NCI-H2081 (cell line): ENCODE measurements at places on chromosomes 1 and 21.

DNA sequence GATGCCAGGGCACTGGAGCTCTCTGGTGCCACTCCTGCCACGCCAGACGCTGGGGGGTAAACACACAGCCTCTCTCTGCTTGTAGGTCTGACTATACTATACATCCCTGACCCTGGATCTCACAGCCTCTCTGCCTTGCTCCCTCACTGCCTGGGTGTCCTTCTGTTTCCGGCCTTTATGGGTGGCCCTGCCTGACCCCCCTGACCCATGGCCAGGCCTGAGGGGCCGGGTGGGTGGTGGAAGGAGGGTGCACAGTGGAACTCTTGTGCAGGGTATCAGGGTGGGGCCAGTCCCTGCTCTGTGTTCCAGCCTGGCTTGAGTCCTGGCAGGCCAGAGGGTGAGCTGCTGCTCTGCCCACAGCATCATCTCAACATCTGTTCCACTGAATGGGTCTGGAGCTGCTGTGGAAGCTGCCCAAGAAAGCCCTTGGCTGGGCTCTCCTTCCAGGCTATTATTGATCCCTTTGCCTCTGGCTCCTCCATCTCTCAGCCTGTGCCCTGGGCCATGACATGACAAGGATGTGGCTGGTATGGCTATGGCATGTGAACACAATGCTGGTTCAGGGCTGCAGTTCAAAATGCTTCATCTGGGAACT lies 17.2 kb upstream of the SYNC start:
- no peak for DNase-seq

DNA sequence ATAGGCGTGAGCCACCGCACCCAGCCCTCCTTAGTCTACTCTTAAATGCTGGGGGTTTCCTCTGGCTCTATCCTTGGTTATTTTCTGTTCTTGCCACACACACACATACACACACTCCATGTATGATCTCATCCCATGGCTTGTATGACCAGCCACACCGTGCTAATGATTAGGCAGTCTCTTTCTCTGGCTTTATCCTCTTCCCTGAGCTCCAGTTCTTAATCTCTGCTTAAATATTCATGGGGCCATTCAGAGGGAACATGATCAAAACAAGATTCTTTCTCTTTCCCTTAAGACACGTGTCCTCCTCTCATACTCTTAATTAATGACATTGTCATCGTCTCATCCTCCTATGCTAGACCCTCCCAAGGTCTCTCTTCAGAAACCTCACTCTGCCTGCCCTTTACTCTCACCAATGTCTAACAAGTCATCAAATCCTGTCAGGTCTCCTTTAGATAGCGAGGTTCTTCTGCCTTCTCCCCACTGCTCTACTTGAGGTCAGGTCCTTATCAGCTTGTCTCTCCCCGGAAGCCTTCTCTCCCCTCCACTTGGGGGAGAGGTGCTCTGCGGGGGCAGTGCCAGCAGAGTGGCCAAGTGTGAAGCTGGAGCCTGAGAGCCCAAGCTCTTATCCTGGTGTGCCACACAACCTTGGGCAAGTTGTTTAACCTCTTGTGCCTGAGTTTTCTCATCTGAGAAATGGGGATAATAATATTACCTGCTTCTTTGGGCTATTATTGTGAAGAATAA lies 83.0 kb upstream of the GNG12 start:
- DNase-seq, result no peak

GRCh38 chr1:1123581-1124507 lies 8.0 kb upstream of the C1orf159 start:
- DNase-seq, result no peak

DNA sequence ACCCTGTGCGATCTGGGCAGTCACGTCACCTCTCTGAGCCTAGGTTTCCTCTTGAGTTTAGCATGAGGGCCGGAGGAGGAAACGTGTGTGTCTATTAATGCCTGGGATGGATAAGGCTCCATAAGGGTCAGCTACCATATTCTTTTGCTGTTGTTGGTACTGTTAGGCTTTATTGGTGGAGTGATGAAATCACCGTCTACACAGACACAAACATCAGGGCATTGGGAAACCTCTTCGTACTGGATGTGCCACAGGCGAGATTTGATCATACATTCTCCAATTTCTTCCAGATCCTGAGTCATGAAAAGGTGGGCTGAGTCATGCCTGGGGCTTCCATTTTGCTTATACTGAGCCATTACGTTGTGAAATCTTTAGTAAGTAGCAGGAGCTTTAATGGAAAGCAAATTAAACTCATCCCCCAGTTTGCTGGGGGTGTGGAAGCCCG lies 24.9 kb upstream of the GRHL3 start:
- no peak for DNase-seq

DNA sequence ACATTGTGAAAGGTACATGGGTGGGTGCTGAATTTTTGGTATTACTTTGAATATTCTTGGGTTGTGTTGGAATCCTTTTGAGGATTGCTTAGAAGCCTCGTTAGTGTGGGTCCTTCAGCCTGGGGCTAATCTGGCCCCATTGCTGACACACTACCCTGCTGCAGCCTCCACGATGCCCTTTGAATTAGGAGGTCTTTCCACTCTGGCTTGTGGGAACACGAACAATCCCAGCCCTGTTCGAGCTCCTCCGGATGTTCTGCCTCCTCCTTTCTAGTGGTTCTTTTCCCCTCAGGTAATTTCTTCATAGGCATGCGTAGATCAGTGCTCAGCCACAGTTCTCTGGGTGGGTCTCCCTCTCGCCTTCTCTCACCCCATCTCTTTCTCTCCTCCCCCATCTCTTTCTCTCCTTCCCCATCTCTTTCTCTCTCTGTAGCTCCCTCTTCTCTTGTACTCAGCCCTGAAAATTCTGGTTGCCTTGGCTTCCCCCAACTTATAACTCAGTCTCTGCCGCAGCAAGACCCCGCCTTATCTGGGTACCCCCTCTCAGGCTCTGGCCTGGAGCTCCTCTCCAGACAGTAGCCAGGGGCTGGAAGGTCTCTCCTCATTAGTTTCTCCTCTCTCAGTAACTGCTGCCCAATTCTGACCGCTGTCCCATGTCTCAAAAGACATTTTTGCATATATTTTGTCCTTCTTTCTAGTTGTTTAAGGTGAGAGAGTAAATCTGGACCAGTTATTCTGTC lies 46.0 kb upstream of the SLC19A1 start:
- no peak for DNase-seq

GRCh38 chr1:174791863-174792262 lies 207.9 kb upstream of the CACYBP start:
- DNase-seq, result no peak

DNA sequence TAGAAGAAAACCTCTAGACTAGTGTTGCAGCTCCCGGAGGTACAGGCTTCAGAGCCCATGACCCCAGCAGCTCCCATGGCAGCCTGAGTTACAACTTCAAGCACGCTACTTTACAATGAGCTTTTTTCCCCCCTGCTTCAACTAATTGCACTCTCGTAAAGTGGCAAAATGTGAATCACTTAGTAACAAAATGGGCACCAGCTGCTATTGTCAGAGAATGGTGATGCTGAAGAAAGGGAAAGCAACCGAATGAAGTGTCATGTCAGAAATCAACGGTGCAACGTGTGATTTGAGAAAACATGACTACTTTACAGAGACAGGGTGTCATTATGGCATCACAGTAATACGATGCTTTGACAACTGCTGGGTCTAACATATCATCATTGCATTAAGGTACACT lies 40.5 kb downstream of the ESRRG start:
- peak; percentile 60 for DNase-seq
